M059J (cell line): ENCODE measurements at places on chromosomes 13 and 19.

DNA sequence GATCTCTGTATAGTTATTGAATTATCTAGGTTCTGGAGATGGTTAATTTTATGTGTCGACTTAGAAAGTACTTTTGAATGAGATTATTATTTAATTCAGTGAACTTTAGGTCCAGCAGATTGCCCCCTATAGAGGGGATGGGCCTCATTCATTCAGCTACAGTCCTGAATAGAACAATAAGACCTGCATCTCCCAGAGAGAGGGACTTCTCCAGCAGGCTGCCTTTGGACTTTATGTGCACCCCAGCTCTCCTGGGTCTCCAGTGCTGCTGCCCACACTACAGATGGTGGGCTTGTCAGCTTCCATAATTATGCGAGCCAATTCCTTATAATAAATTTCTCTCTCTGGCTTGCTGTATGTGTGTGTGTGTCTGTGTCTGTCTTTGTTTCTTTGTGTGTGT lies 39.3 kb upstream of the KL start:
- no peak for DNase-seq

DNA sequence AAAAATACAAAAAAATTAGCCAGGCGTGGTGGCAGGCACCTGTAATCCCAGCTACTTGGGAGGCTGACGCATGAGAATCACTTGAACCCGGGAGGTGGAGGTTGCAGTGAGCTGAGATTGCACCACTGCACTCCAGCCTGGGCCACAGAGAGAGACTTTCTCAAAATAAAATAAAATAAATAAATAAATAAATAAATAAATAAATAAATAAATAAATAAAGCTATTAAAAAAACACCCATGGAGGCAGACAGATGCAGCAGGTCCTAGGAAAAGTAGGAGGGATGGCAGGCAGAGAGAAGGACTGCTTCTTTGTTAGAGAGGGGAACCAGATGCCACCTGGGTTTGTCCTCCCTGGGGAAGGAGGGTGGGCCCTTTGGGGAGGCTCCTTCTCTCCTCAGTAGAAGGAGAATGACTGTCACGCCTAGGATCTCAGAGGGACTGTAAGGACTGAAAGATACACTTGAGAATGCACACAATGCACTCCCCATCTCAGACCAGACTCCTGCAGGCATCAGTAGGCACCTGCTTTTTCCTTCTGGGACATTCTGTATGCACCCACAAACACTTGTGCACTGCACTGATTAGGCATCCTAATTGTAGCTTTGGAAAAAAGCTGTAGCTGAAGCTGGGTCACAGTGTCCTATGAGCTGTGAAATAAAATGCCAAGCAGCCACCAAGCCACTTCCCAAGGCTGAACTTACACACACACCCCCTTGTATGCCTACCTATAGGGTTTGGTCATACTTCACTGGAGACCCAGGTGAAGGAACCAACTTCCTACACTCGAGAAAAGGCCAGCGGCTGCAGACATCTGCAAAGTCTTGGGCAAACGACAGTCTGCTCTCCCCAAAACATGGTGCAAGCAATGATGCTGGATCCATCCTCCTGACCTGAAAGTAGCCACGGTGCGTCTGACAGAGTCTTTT lies 18.9 kb upstream of the SLC35E1 start:
- no peak for DNase-seq

DNA sequence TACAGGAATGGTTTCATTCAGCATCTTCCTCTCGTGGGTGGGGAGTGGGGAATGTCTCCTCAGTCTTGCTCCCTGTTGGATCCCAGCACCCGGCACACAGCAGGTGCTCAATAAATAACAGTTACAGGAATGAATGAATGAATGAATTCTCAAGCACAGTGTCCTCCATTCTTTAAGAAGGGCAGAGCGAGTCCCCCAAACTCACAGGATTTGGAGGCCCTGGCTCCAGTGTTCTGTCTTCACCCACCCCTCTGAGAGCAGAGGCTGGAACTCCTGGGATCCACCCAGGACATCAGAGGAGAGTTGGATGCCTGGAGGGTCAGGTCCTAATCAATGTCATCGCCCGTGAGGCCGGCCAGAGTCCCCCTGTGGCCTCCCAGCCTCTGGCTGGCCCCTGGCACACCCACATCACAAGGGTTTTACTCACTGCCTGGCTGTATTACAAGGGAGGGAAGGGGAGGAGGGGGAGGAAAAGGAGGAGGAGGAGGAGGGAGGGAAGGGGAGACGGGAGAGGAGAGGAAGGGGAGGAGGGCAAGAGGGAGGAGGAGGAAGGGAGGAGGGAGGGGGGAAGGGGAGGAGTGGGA lies 8.7 kb upstream of the CREB3L3 start:
- peak; percentile 71 for DNase-seq

GRCh38 chr19:55063492-55063843 lies 520 bp upstream of the RDH13 start:
- no peak for DNase-seq

GRCh38 chr13:55991666-55992065 lies 1149.1 kb upstream of the PRR20A start:
- no peak for DNase-seq

DNA sequence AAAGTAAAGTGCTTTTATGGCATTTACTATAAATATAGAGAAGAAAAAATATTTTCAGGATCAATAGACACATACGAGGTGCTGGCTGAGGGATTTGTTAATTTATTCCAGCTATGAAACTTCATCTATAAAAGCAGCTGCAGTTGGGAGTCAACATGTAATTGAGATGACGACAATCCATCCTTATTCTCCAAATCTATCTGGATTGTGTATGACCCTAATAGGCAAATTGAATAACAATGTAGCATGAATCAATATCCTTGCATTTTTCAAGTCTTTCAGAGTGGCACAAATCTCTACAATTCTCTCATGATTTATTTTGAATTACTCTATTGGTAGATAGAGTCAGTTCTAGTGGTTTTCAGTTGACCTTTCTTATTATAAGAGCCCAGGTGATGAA lies 1296.5 kb upstream of the SPRY2 start:
- no peak for DNase-seq

GRCh38 chr13:110546926-110547325 lies 14.6 kb downstream of the RAB20 start:
- peak; percentile 95 for DNase-seq

DNA sequence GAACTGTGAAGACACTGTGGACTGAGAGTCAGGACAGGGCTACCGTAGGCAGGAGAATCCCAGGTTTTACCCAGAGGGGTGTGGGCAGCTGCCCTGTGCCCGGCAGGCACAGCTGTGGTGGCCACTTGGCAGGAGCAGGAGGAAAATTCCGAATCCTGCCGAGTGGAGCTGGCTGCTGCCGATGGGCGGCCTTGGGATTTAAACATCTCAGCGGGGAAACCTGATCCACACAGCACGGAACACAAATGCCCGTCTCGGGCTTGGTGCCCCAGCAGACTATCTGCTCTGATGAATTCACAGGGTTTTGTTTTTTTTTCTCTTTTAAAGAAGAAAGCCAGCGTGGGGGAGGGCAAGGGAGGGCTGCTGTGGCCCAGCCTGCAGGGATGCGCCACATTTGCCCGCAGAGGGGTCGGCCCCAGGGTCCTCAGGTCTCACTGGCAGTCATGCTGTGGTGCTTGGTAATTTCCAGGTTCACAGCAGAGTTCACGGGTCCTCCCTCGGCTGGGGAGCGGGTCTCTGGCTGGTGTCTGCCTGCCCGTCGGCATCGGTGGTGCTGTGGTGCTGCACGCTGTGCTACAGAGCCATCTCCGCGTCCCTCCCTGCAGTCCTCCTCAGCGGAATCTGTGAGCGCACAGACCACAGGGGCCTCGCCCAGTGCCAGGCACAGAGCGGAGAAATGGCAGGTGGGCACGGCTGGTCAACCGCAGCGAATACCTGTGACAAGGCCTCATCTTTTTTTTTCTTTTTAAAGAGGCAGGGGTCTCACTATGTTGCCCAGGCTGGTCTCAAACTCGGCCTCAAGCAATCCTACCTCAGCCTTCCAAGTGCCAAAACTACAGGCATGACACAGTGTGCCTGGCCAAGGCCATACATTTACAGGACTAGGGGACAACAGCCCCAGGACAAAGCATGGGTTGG lies 28.1 kb downstream of the MPND start:
- no peak for DNase-seq

DNA sequence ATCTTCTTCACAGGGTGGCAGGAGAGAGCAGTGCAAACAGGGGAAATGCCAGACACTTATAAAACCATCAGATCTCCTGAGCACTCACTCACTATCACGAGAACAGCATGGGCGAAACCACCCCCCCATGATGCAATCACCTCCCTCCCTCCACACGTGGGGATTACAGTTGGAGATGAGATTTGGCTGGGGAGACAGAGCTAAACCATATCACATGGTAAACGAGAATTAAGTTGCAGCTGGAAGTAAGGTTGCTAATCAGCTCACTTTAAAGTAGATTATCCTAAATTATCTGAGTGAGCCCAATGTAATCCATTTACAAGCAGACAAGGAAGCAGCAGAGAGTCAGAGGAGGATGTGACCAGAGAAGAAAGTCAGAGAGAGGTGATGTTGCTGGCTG lies 102.2 kb upstream of the IPO5 start:
- no peak for DNase-seq

DNA sequence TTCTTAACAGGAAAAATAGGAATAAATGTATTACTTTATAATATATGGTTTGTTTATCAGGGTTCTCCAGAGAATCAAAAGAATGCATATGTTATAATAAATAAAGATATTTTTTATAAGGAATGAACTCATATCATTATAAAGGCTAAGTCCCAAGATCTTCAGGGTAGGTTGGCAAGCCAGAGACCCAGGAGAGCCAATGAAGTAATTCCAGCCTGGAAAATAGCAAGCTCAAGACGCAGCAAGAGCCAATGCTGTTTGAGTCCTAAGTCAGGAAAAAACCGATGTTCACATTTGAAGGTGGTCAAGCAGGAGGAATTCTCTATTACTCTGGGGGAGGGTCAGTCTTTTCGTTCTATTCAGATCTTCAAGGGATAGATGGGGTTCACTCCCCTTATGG lies 490.0 kb downstream of the PCDH20 start:
- no peak for DNase-seq

DNA sequence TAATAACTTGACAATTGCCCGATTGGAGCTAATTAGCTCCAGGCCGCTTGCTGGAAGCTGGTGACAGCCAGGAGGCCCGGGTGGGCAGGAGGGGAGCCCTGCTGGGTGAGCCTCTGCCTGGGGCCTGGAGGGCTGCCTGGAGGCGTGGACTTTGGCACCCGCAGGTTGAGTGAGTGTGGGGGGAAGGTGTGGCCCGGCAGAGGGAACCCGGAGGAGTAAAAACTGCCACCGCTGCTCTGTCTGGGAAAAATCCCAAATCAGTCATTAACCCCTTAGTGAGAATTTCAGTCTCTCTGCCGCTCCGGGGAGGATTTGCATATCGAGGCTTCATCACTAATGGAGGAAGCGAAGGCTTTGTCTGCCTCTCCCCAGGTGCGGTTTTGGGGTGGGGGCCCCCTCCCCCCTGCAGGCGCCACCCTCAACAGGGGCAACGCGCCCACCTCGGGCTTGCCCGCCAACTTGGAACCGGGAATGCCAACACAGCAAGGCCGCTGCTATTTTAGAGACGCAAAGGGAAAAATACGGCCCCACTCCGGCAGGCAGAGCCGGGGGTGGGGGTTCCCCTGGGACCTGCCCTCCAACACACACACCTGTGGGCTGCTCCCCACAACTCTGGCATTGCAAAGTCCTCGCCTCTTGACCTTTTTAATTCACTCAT lies 6.2 kb downstream of the EFNA2 start:
- DNase-seq, result no peak

DNA sequence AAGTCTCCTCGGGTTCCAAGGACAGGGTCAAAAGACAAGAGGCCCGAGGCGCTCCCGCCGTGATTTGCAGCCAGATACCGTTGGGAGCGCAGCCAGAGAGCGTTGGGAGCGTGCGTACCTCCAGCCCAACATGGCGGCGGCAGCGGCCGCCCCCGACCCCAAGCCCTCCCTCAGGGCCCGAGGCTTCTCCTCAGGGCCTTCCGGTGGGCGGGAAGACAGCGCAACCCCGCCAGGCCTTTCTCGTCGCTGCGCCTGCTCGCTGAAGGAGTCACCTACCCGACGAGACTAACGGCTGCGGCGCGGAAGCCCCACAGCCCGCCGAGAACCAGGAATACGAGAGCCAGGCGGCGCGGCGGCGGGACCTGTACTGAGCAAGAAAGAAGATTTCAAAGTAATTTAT lies 3.2 kb upstream of the ZNF850 start:
- DNase-seq, result no peak

DNA sequence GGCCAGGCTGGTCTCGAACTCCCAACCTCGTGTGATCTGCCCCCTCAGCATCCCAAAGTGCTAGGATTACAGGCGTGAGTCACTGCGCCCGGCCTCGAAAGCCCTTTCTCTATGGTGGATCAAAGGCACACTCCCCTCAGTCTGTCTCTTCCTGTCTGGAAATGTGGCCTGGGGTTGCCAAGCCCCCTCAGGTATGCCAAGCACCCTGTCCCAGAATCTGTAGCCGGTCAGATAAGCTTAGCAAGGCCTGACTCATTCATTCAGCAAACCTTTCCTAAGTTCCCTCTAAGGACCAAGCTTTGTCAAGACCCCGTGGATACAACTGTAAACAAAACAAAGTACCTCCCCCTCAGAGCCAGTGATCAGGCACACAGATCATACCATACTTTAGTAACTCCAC lies 14.1 kb downstream of the NUCB1 start:
- no peak for DNase-seq

DNA sequence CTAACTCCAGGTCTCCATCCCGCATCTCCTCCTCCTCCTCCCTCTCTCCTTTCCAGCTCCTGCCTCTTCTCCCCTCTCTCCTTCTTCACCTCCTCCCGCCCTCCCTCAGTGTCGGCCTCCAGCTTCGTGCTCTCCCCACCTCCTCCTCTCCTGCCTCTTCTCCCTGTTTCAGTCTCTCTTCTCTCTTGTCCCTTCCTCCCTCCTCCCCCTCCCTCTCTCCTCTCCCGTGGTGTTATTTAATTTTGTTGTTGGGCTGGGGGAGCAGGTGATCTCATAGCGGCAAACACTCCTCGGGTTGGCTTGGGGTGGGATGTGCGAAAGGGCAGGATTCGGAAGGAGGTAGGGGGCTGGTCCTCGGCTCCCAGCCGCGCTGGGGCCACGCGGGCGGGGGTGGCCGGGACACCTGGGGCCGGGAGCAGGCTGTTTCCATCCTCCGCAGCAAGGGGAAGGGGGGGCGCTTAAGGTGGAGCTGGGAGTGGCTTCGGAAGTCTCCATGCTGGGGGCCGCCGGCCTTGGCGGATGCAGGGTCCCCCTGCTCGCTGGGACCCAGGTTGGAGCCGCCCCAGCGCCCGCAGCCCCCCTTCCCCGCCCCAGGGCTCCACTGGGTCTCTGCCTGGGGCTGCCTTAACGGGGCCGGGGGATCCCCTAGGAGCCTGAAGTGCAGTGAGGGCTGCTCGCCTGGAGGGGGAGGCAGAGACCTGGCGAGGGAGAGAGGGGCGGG lies at the start of gene CA11:
Gene CA11 (minus strand): TSS at position 187 of the 721 bp plus-strand sequence. CDS start 555 bp downstream, outside the sequence.
- DNase-seq, result peak; percentile 81

GRCh38 chr13:35964863-35965180 lies 166.4 kb downstream of the DCLK1 start:
- DNase-seq, result peak; percentile 2

- DNase-seq, result peak; percentile 46
Observed at GRCh38 chr13:74132152-74132775, 1.9 kb downstream of the KLF12 start.

GRCh38 chr13:44797685-44798084 lies 191.6 kb downstream of the NUFIP1 start:
- no peak for DNase-seq

GRCh38 chr13:28548872-28549271 lies 53.9 kb upstream of the FLT1 start:
- DNase-seq, result no peak

- no peak for DNase-seq
Observed at GRCh38 chr19:30090963-30091362, 148.9 kb downstream of the URI1 start.
